MCF 10A (cell line): ENCODE measurements at places on chromosomes 2 and 18.

GRCh38 chr2:72745679-72746368 lies 80.0 kb downstream of the EXOC6B start:
- DNase-seq = peak; percentile 72

- no peak for DNase-seq
Observed at GRCh38 chr2:119435081-119435952, 3.7 kb downstream of the TMEM37 start.

- DNase-seq = no peak
Observed at GRCh38 chr2:232871835-232872736, 2.0 kb downstream of the SNORC start.

- no peak for DNase-seq
Observed at GRCh38 chr2:84901593-84902120, 3.8 kb upstream of the TMSB10 start.

DNA sequence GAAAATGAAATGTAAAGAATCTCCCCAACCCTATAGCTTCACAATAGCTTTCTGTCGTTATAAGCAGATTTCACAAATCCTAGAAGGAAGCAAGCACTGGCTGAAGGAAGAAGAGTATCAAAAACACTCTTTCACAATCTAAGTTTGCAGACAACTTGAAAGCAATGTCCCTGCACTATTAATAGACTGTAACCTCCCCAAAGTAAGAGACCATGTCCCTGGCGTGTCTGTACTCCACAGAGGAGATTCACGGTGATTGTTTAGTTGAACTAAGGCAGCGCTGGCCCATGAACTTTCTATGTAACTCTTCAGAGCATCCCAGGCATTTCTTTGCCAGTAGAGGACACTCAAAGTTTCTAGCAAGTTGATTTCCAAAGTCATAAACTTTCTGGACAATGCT lies 128.0 kb upstream of the HNRNPA3 start:
- no peak for DNase-seq
